ENCODE measurements at places on chromosomes 13 and 19.

GRCh38 chr19:31955061-31955460 lies 390.3 kb upstream of the ZNF507 start:
- no peak for DNase-seq

- no peak for DNase-seq
These were observed 111.9 kb downstream of the KDM4B start for GRCh38 chr19:5080809-5081208.

DNA sequence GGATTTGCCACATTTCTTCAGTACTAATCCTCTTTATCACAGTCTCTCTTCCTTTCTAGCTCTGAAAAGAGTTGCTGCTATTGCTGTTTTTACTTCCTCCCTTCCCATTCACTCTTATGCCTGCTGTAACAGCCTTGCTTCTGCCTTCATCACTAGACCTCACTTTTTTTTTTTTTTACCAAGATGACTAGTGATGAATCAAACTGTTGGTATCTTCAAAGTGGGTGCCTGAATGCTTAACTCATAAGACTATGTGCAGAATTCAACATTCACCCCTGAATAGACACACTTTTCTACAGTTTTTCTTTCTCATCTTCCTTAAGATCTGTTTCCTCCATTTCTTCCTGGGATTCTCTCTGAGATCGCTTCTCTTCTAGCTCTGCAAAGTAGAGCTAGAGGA lies 217.2 kb upstream of the HTR2A start:
- no peak for DNase-seq

DNA sequence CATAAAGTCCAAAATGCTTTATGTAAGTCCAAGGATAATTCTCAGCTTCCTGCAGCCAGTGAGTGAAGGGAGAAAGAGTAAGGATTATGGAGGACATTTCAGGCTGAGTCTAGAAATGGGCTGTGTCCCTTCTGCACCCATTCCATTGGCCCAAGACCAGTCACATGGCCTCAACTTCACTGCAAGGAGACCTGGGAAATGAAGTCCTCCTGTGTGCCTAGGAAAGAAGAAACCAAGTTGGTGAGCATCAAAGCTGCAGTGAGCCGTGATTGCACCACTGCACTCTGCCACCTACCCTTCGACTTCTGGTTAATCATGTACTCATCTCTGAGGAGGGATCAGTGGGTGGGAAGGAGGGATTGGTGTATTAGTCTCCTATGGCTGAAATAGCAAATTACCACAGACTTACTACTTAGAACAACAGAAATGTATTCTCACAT lies 3.6 kb upstream of the CD37 start:
- DNase-seq, result no peak

All from osteocyte (in vitro differentiated cells).